ENCODE measurements at places on chromosomes 7 and 10.

- no peak for DNase-seq
Observed at GRCh38 chr10:110392868-110393740, 88.4 kb upstream of the SMNDC1 start.

- DNase-seq, result no peak
Observed at GRCh38 chr10:44818701-44819127, 92.4 kb upstream of the TMEM72 start.

DNA sequence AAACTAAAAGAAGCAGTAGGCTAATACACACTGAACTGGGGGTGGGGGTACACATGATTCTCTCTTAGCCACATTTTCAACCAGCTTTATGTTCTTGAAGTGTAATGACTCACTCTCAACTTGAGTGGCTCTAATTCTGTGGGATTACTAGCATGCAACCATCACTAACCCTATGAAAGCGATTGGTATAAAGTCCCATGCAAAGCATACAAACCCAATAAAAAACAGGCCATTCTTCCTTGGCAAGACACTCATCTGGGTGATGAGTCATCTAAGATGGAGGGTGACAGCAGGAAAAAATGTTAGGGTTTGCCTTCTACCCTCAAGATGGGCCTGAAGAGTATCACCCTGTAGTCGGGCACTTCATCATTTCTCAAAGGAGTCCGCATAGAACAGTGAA, 14.9 kb upstream of the PON3 start:
- no peak for DNase-seq

DNA sequence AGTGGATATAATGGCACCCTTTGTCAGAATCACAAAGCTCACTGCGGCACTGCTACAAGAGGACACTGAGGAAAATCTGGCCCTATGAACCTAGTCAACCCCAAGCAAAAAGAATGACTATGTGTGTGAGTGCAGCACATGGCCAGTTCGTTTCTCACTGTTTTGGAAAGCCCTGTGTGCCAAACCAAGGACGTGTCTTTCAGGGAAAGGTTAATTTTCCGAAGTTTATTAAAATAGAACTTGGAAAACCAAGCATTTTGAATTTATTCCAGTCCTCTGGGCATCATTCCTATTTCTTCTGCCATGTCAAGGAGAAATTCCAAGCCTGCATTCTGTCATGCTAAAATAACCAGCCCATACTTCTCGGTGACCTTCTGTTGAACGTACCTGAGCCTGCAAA, 471.8 kb downstream of the PLXDC2 start:
- no peak for DNase-seq

DNA sequence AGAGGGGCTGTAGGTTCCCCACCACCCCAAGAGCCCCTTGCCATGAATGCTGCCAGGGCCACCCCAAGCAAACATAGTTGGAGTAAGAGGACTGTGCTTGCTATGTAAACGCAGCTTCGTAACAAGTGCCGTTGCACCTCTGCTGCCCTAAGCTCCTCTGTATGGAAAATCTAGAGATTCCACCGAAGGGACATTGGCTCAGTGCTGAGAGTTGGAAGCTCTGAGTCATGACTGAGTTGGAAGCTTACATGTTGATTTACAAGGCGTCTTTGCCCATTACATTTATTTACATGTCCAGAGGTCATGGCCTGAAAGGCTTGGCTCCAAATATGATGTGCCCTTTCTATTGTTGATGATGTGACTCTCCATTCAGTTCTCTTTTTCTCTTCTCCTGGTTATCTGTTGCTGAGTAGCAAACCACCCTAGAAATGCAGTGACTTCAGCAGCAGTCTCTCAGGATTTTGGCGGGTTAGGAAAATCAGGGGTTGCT, 233.1 kb upstream of the TCF7L2 start:
- DNase-seq, result no peak

GRCh38 chr10:68301790-68302502, 29.9 kb upstream of the HNRNPH3 start:
- no peak for DNase-seq

DNA sequence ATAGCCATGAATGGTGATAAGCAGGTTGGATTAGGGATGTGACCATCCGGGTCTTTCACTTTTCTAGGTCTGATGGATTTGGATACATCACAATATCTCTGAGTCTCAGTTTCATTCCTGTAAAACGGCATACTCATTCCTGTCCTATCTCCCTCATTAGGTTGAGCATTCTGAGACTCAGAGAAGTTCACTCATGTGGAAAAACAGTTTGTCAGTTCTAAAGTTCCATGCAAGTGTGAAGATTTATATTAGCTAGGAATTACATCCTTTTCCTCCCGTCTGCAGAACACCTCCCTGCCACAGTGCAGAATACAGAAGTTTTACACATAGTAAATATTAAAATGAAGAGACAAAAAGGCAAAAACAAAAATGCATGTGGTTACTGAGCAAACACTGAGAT, 94.2 kb upstream of the SLC25A13 start:
- DNase-seq, result no peak

DNA sequence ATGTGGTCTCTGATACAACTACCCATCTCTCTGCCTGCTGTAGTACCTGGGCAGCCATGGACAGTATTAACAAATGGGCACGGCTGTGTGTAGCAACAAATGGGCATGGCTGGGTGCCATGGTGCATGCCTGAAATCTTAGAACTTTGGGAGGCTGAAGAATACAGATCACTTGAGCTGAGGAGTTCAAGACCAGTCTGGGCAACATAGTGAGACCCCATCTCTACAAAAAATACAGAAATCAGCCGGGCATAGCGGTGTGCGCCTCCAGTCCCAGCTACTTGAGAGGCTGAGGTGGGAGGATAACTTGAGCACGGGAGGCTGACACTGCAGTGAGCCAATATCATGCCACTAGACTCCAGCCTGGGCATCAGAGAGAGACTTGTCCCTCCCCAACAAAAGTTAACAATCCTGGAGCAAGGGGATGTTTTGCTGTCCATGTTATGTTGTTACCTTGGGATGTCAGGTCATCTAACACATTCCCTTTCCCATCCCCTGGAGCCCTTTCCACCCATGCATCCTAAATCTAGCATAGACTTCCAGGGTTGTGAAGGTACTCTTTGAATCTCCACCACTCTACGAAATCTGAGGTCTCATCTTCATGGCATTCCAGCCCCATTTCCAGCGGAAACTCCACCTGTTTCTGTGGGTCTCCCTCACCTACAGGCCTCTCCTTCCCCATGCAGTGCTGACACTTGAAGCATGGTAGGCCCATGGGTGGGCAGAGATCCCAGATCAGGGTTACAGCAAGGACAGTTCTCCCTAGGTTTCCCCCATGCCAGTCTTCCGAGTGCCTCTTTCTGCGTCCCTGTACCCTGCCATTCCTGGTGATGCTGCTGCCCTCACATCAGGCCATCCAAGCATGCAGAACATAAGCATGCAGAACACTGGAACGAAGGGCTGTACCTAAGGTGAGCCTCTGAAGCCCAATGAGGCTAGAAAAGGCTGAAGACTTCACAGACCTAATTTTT, 13.1 kb downstream of the FXYD4 start:
- DNase-seq, result no peak

DNA sequence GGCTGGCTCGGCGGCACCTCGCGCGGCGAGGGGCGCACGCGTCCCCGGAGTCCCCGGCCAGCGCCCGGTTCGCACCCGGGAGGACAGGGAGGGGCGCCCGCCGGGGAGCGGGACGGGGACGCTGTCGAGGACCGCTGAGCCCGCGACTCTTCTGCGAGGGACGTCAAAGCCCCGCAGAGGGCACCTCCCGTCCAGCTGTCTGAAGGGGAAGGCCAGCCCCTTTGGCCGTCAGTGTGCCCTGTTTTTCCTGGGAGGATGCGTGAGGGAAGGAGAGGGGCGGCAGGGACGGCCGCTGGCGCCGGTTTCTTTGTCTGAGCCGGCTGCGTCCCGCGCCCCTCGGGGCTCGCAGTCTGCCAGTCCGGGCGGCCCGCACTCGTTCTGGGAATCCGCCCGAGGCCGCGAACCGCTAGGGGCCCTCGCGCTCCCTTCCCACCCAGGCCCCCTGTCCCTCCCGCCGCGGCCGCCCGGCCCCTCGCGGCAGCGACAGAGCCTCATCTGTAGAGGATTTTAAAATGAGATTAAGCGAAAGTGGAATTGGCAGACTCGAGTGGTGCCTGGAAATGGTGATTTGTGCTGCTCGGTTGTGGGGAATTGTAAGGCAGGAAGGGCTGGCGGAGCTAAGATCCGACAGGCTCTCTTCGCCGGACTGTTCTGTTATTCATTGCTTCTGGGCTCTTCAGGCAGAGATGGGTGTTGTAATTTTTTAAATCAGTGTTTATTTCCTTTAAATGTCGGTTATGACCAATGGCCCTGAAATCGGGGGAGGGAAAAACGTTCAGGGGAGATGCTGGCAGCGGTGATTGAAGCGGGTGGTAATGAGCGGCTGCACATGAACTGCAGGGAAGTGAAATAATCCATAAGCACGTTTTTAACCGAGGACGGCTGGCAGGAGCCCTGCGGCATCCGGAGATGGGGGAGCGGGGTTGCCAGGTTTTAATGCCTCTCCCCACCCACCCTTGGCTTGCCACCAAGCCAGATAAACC, 618 bp upstream of the RELN start:
- no peak for DNase-seq
